Heart left ventricle (tissue), 16 donors: ENCODE measurements at places on chromosomes 2 and 18. TPM values are rescaled to one million over a fixed set of nuclear protein-coding genes. Genes with fewer than 3 reads are reported as not detected.

Gene GLI2
- total RNA-seq: 4.1 TPM

DNA sequence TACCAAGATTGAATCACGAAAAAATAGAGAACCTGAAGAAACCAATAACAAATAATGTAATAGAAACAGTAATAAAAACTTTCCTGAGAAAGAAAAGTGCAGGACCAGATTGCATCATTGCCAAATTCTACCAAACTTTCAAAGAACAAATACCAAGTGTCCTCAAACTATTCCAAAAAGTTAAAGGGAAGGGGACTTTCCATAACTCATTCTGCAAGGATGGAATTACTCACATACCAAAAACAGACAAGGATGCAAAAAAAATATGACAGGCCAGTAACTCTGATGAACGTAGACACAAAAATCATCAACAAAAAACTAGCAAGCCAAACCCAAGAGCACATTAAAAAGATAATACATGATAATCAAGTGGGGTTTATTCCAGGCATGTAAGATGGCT is 172.3 kb upstream of the SLC35G4 start:
- no peak overlapping the region for H3K27ac ChIP-seq
- no peaks in the 10 kb centered on the region for H3K36me3 ChIP-seq
- H3K27me3 ChIP-seq: no peaks in the 10 kb centered on the region
- H3K4me3 ChIP-seq: no peak overlapping the region
- DNase-seq: no peak

Gene FARSB
- 14.9 TPM for total RNA-seq

DNA sequence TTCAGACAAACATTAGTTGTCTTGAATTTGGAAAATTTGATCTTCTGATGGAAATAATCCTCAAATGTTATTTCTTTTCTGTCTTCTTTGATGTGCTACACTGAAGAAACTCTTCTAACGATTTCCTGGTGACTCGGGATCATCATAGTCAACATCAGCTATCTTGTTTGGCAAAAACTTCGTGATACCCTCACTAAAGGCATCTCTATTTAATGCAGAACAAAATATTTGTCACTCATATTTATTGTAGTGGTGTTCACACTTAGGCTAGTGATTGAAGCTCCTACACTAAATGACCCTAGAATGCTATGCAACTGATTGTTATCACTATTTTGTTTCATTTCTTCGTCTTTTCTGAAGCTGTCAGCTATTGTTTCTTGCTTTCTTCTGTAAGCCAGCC is 334.7 kb upstream of the ZEB2 start:
- no peak overlapping the region for H3K27ac ChIP-seq
- no peak overlapping the region for H3K4me3 ChIP-seq
- H3K36me3 ChIP-seq: no peaks in the 10 kb centered on the region
- DNase-seq: no peak
- H3K4me1 ChIP-seq: no peaks in the 10 kb centered on the region
- H3K27me3 ChIP-seq: no peaks in the 10 kb centered on the region

DNA sequence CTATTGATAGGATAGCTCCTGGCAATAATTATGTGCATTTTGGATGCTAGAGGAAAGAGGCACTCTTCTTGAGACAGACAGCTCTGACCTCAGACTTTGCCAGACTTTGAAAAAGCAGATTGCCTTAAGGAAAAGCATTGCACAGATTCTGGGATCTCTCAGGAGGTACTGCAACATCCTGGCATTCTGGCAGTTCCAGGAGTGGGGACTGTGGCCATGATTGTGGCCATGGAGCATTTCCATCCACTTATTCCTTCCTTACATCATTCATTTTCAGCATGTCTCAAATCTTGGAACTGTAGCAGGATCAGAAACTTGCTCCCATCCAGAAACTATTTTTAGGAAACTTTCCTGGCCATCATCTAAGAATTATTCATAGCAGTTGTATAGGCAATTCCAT is 144.9 kb upstream of the FOSL2 start:
- peaks cover 7% of the 10 kb centered on the region for H3K4me1 ChIP-seq
- H3K27me3 ChIP-seq: no peaks in the 10 kb centered on the region
- H3K27ac ChIP-seq: peak overlapping the region; percentile 34
